ENCODE measurements at places on chromosomes 12 and 14. TPM values are rescaled to one million over a fixed set of nuclear protein-coding genes. Genes with fewer than 3 reads are reported as not detected.

GRCh38 chr12:2833327-2833726 lies 1.5 kb downstream of the NRIP2 start:
- DNase-seq: no peak

DNA sequence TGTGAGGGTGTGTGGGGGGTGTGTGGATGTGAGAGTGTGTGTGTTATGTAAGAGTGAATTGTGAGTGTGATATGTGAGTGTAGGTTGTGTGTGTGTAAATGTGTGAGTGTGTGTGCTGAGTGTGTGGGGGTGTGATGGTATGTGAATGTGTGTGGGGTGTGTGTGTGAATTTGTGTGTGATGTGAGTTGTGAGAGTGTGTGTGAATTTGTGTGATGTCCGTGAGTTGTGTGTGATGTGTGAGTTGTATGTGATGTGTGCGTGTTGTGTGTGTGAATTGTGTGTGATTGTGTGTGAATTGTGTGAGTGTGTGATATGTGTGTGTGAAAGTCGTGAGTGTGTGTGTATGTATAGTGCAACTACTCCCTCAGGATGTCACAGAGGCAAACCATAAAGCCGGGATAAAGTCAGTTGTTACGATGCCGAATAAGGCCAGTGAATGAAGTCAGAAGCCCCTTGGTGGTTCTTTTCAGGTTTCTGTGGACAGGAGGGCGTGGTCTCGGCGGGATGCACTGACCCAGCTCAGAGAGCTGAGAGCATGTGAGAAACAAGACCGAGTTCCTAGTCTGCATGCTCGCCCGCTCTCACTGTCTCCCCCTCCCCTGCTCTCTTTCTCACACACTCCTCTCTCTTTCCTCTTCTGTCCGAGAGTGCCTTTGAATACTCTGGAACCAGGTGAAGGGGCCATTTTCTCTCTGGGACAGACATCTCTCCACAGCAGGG lies 71.8 kb upstream of the MAX start:
- no peak for DNase-seq

DNA sequence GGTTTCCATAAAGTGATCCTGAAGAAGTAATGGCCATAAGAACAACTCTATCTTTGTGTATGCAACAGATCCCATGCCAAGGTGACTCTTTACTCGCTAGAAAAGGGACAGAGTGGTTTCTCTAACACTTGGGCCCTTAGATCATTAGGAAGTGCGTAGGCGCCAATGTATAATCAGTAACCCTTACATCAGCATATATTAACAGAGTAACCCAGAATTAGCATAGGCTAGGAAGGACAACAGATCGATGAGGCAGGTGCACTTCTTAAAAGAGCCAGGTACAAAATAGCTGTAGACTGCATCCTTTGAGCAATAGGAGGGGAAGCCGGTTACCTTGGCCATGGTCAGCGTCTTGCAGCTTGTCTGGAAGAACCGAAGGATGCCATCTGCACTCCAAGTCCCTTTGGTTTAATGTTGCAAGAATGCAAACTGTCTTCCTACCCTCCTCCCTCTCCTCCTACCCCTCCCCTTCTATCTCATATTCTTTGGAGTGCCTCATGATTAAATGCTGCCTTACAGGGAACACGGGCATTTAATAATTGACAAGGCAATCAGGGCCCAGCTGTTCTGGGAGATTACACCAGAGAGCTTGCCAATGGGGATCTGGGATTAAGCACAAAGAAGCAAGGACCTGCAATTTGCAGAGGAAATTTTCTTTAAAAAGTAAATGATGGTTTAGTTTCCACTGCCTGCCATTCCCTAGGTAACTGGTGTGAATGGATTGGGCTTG lies 8.0 kb downstream of the GSG1 start:
- no peak for DNase-seq

GRCh38 chr14:31897581-31898186 lies 179.4 kb upstream of the ARHGAP5 start:
- DNase-seq: no peak

- no peak for DNase-seq
Observed at GRCh38 chr14:24130380-24130716, at the start of gene FITM1. Gene FITM1, plus strand, starts transcription at chr14:24130659. Its CDS starts 905 bp downstream, at chr14:24131564.

GRCh38 chr12:12128670-12129069 lies 57.9 kb downstream of the BCL2L14 start:
- no peak for DNase-seq

GRCh38 chr14:70096866-70097265 lies 91.9 kb downstream of the SLC8A3 start:
- no peak for DNase-seq

Gene PIWIL1
- total RNA-seq: not detected

Gene C12orf60
- total RNA-seq: 0.97 TPM

Data from esophagus muscularis mucosa (tissue), 4 donors.